CD4-positive, alpha-beta T cell treated with Interferon gamma for 1 hour (primary cell): ENCODE measurements at places on chromosomes 2 and 18.

GRCh38 chr2:227862227-227862740 is 9.1 kb upstream of the DAW1 start:
- DNase-seq = no peak

DNA sequence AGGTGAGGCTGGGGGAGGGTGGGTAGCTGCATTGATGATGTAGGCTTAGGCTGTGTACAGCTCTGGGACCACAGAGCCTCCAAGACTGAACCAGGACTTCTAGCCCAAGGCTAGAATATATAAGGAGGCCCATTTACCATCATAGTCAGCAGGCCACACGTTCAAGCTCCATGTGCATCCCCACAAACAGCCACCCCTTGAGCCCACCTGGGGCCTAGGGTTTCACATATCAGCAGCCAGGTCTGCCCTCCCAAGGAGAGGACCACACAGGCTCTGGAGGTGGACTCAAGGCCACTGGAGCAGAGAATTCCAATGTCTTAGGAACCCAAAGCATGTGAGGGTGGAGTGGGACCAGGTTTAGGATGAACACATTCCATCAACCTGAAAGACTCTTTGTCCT is 230.5 kb downstream of the TTC32 start:
- no peak for DNase-seq

- DNase-seq = no peak
These were observed 3.2 kb downstream of the LIPG start for GRCh38 chr18:49565101-49565500.

- DNase-seq = no peak
These were observed 58.3 kb downstream of the INSIG2 start for GRCh38 chr2:118146315-118147283.

DNA sequence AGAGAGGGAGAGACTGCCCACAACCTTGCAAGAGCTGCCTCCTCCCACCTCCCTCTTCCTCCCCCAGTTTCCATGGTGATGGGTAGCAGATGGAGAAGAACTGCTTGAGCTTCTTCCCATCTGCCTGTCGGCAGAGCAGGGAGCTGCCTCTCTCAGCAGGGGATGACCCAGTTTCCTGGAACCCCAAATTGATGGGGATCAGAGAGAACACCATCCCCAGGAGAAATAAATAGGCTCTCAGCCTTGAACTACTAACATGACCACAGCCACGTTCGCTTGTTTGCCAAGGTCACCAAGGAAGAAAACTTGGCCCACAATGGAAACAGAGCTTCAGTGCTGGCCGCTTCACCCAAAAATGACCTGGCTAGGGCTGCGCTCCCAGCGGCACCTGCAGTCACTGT is 82.2 kb downstream of the ADD2 start:
- no peak for DNase-seq

- no peak for DNase-seq
These were observed at the start of gene FAP for GRCh38 chr2:162243294-162243693. Gene FAP (minus strand): TSS chr2:162243445. CDS start chr2:162243327, 118 bp downstream.

DNA sequence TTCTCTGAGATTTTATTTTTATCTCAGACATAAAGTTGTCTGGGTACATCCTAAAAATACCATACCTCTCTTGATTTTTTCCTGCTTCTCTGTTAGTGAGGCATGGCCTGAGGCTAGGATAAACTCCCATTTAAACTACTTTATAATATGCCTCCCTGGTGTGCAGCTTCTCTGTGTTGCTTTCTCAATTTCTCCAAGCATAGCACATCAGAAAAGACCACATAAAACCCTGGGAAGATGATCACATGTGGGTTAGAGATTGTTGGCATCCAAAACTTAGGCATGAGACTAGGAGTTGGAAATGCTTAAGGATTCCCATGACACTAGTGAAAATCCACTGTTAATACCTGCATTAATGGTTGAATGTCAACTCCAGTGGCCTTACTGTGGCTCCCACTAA is 254.6 kb downstream of the RND3 start:
- DNase-seq = no peak

DNA sequence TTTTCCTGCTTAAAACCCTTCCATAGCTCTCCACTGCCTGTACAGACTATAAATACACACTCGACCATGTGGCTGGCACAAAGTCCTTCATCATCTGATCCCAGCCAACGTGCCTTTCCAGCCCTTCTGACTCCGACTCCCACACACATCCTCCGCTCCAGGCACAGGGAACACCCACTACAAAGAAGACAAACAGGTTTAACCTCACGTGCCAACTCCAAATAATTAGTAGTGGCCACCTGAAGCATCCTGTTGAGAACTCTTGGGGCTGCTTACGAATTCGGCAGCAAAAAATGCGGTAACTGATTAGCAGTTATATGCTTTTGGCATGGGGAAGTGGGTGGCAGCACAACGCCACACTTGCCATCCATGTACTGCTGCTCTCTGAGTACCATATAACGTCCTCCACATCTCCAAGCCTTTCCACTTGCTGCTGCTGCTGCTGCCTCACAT is 12.1 kb downstream of the SPIRE1 start:
- no peak for DNase-seq
